NCI-H1105 (cell line): ENCODE measurements at places on chromosomes 3 and 15.
A peak's percentile ranks its signal among the peaks of the same experiment; 100 is the strongest.

- no peak for DNase-seq
Measured at GRCh38 chr3:41328926-41329325, 129.6 kb downstream of the CTNNB1 start.

DNA sequence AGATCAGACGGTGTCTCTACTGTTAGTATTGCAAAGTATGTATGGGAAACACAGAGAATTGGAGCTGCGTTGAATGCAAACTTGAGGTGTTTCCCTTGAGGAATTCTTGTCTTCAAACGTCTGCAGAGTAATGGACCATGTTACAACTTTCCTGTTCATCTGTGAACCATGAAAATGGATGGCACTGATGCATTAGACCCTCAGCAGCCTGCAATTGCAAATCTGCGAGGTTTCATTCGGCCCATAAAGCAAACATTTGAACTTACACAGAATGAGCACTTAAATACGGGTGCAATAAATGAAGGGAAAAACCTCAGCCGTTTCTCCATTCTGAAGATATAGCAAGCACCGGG is 49.7 kb downstream of the LRRN1 start:
- DNase-seq = no peak

GRCh38 chr15:60355148-60355857 is 42.5 kb downstream of the ANXA2 start:
- no peak for DNase-seq

- DNase-seq = no peak
Measured at GRCh38 chr3:180359953-180360279, 242.0 kb upstream of the TTC14 start.

DNA sequence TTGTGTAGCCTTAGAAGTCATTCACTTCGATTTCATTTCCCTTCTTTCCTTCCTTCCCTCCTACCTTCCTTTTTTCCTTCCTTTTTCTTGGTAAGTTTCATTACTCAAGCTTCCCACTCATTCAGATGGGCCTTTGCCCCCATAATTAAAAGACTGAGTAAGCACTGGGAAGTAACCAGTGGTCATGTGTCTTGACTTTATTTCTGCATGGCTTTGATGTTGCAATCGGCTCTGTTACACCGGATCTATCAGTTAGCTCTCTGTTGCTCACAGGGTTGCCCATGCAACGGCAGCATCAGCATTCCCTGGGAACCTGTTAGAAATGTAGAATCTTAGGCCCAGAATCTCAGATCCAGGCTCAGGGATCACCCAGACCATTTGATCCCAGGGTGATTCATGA is 25.6 kb upstream of the LARS2 start:
- DNase-seq = no peak

DNA sequence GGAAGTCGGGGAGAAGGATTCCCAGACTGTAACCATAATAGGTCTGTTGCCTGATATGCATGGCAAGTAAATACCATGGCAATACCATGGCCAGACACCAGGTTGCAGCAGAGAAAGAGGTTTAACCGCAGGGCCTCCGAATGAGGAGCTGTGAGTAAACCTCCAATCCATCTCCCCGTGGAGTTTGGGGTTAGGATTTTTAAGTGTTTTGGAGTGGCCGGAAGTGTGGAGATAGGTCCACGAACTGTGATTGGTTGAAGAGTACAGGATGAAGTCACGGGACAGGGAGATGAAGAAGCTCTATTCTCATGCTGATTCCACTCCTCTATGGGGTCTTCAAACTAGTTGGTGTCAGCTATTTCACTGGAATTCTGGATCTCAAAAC is 127.9 kb downstream of the ST8SIA2 start:
- DNase-seq = no peak

- DNase-seq = no peak
Measured at GRCh38 chr3:43523454-43524053, 98.3 kb downstream of the ANO10 start.

DNA sequence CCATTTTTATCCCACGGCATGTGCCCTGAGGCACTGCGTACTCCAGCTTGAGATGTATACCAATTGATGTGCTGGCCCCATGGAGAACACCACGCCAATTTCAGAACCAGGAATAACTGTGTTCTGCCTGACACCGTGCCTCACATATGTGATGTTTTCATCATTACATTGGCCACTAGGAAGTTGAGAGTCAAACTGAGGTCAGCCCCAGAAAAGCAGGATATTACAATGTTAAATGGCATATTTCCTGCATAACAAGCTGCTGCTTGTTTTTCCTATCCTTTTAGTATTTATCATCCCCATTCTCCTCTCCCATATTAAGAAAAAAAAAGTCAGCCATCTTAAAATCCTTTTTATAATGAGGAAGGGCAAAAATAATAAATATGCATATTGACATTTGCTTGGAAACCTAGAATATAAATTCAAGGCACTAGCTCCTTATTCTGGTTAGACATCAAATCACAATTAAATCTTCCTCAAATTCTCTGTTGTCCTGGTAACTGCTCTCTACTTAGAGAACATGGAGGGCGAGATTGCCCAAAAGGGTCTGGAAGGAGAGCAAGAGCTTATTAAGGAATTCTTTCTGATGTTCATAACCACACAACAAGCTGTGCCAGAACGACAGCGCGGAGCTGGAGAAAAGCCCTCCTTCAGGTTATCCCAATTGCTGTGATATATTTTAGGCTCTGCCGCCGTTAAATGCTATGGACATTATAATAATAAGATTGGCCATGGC is 112.6 kb downstream of the UACA start:
- no peak for DNase-seq

DNA sequence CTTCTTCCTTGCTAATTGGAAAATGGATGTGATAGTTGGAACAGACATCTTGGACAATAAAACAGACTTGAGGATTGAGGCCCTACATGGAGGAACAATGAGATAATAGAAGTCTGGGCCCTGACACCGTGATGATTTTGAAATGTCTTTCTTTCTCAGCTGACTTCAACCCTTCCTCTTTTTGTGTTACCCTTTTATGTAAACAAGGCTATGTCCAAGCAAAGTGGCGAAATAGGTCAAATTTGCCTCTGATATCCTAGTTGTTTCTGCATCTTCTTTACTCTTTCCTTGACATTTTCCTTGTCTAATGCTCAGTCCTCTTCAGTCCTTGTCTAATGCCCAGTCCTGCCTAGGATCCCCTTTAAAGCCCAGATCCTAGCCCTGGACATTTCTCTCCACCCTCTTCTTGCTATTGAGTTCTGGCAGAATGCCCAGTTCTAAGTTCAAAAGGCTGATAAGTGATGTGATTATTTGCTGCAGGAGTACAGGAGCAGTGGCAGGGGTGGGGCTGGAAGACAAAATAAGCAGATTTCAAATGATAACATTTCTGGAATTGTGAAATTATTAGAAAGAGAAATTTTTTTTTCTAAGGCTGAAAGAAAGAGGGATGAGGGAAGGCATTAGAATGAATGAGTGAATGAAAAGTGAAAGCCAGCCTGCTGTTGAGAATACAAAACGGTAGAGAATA is 6.5 kb upstream of the VPS8 start:
- peak; percentile 87 for DNase-seq

- no peak for DNase-seq
Measured at GRCh38 chr3:141442446-141442845, 44.4 kb upstream of the RASA2 start.

DNA sequence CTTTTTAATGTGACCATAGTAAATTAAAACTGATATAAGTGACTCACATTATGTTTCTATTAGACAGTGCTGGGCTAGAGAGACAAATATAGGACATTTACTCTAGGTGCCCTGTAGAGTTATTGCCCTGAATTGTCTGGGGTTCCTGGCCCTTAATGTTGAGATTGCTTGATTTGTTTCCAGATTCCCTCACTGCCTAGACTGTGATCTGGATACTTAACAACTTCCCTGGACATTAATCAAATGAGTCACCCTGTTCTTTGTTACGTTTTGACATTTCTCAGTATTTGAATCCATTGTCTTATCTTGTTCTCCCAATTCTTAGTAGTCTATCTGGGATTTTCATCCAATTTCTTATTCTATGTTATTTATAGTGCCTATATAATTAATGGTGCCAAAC is 65.8 kb downstream of the DTWD1 start:
- no peak for DNase-seq

GRCh38 chr3:61986473-61986872 is 386.9 kb downstream of the FEZF2 start:
- no peak for DNase-seq

DNA sequence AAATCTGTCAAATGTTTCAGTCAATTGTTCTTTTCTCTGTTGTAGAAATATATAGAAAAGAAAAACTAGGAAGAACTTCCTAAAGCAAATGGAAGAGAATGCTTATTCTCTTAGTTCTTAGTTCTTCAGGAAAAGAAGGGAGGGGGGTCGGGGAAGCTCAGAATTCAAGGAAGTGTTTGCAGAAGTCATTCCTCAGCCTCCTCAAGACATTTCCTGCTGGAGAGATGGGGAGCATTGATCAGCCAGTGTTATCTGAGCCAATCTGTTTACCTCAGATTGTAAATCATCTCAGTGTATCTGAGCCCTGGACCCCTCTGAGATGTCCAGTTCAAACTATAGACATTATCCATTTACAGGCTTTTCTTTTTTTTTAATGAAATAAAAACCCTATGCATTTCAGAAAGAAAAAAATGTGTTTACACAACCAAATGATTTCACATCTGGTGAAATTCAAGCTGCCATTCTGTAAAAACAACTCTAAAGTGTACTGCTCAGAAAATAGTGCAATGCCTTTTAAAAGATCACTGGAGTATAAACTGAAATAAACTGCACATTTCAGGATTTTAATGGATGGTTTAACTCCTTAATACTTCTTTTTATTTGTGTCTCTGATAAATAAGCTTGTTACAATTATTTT is 460.7 kb downstream of the ROBO1 start:
- no peak for DNase-seq

- DNase-seq = no peak
Measured at GRCh38 chr3:112491373-112491772, 7.9 kb downstream of the BTLA start.

DNA sequence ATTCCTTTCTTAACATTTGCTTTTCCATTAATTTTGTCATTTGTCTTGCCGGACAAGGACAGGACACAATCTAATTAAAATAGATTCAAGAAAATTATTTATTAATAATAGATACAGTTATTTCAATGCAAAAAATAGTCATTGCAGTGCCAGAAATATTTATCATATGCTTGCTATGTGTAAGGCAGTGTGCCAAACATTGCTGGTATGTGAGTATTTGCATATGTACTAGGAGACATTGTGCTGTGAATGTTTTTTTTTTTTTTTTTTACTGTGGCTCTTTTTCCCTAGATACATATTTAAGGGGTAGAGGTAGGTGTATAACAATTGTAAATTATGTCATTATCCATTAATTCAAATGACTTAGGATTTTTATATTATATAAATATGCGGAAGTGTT is 23.3 kb downstream of the SPRED1 start:
- DNase-seq = no peak

DNA sequence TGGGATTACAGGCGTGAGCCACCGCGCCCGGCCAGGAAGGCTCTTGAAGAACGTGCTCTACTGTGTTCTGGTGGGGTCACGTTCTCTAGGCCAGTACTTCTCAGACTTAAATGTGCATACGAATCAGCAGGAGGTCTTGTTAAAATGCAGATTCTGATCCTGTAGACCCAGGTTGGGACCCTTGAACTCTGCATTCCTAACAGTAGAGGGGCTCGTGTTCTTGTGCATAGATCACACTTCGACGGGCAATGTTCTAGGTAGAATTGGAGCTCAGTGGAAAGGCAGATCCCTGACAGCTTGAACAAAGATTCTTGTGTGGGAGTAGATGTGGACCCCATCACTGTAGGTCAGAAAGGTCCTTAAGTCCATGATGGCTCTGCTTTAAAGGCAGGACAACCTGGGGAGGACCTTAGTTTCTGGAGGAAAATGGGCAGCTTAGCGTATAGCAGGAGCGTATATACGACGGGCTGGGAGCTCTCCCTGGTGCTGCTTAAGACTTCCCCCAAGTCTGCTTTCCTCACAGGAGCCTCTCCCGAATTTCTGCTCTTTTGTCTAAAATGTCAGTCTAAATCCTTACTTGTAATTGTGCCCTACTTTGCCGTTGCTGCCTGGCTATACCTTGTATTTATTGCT is 16.9 kb upstream of the FAM81A start:
- DNase-seq = no peak

- DNase-seq = no peak
Measured at GRCh38 chr3:25967385-25967784, 177.5 kb downstream of the OXSM start.

- peak; percentile 21 for DNase-seq
Measured at GRCh38 chr3:123447749-123448517, 957 bp downstream of the ADCY5 start.

DNA sequence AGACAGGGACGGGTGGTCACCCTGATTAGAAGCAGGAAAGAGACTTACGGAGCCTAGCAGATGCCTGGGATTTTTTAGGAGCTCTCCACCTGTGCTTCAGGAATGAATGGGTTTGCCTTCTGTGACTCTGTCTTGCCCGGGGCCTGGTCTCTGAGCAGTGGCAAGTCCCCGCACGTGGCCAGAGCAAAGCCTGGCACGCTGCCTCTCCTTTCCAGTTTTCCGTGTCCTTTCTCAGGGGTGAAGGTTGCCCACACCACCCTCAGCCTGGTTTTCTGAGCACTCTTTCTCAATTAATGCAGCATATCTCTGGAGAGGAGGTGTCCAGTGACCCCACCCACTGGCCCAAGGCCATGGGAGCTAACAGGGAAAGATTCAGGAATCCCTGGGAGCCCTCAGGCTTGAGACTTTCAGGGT is 14.5 kb upstream of the CHST14 start:
- DNase-seq = no peak

DNA sequence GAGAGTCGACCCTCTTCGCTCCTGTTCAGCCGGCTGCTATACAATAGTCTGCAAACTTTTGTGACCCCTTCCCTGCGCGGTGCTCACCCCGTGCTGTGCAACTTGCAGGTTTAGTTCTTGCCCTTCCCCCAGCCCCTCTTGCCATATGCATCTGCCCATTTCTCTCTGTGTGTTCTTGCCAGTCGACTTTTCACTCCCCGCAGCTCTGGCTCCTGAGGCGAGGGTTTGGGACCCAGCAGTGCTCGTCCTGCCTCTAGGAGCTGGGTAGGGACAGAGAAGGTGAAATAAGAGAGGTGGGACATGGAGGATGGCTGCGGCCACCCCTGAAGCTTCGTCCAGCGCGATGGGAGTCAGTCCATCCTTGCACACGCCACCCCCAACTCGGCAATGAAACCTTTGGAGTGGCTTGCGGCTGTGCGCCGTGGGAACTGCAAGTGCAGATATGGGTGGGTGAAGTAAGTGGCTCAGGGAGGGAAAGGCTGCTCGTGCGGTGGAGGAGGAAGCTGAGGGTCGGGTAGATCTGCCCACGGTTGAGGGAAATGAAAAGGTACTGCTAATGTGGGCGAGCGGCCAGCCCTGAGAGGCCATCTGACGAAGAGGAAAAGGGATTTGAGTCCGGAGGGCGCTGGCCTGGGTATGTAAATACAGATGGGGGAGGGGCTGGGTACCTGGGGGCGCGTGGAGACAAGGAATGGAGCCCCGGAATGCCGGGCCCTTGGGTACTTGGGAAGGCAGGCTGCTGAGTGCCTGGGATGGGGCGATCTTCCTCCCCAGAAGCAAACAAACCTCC is 1.0 kb downstream of the LRRC3B start:
- DNase-seq = no peak

- DNase-seq = peak; percentile 31
Measured at GRCh38 chr3:18988614-18989229, 159.6 kb upstream of the KCNH8 start.
